Caco-2 (cell line): ENCODE measurements at places on chromosomes 2 and 18. TPM values are rescaled to one million over a fixed set of nuclear protein-coding genes. Genes with fewer than 3 reads are reported as not detected.

DNA sequence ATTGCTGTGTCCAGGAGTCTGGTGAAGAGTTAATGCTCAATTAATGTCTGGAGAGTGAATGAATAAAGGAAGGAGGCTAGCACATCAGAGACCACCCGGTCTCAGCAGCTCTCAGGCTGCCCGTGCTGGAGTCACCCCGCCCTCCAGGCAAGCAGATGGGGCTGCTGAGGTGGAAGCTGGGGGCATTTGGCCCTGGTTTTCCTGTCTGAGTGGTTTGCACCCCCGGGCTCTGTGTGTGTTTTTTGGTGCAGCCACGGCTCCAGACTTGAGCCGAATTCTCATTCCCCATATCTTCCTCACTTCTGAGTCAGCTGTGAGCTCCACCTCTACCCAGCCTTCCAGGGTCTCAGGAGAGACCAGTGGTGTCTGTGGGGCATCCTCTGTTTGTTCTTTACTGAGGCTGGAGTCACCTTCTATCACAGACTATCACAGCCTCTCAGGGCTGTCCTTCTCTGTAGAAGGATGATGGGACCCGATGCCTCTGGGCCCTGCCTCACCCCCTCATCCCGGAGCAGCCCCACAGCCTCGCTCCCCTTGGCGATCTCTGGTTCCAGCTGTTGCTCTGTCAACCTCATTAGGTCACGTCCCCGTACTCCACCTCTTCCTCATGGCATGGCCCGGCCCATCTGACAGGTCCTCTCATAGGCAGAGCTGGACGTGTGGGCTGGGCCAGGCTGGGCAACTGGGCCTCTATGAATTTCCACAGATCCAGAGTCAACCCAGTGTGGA lies 60.8 kb downstream of the HS1BP3 start:
- no peak for DNase-seq

GRCh38 chr2:102303589-102303988 lies 7.8 kb upstream of the IL1RL1 start:
- DNase-seq = no peak

DNA sequence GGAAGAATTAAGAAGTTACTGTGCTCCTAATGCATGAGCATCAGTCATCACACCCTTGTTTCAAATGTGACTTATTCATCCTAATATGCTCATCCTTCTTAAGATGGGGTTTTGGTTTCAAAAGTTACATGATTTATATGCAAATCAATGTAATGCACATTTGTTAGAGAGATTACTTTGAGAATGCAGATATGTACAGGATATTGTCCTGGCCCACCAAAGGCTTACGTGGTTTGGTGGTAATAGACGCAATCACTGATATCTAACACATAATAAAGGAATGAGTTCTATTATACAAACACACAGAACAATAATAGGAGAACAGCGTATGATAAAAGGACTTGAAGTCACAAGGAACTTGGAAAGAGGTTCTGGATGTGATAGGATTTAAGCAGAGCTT lies 11.1 kb upstream of the COL5A2 start:
- DNase-seq = no peak

DNA sequence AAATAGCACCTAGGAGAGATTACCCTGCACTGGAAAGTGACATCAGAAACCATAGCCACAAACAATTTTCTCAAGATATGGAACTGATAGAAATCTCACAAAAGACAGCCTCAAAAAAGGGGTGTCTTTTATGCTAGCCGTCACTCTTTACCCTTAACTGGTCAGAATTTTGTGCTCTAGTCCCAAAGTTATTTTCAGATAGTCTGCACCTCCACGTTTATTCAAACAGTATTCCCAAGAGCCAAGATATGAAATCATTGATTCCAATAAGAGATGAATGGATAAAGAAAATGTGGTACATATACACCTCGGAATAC lies 23.5 kb upstream of the PMAIP1 start:
- DNase-seq = no peak

DNA sequence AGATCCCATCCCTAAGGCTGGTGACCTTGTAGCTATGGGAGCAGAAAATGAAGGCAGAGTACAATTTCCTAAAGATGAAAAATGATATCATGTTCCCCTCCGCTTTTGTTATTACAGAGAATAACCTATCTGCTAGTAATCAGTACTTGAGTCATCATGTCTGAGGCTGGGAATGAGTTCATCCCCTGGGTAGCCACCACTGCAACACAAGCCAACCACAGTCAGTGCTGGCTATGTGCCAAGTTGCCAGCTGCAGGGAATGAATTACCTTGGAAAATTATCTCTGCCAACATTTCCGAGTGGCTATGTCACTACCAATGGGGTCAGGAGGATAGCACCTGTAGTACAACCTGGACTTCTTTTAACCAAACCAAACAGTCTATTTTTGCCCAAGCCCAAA lies 1094.7 kb upstream of the DDX18 start:
- DNase-seq = no peak

DNA sequence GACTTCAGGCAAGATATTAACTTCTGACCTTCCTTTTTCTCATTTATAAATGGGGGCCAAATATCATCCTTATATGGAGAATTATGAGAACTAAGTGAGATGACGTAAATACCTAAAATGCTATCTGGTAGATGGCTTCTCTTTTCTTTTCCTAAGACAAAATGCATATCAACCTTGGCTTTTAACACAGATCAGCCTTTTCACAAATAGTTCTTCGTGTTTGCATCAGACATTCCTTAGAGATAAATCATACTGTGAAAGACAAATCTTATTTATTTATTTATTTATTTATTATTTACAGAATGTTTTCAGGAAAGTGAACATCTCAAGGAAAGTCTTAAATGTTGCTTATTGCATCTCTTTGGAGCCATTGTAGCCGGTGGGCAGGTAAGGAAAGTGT lies 62.8 kb downstream of the NBEAL1 start:
- no peak for DNase-seq

DNA sequence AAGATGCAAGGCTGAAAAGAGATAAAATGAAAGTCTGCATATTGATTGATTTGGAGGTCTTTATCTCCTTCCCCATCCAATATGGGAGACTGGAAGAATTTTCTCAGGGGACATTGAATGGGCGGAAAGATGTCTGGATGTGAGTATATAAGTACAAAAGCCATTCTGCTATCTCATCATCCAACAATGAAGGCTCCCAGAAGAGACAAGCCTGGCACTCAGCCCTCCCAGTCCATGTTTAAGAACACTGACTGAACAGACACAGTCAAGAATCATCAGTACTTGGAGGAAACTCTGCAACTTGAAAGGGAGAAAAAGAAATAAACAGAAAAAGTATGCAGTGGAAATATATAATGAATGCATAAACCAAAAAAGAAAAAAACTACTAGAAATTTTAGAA lies 80.9 kb downstream of the PTRHD1 start:
- DNase-seq = no peak

GRCh38 chr2:126655500-126656430 lies at the start of gene GYPC:
TSS of gene GYPC (plus strand) at chr2:126656158. CDS start at chr2:126656264, 106 bp downstream.
- DNase-seq = no peak

NEU2 gene
- not detected in 2 replicates for total RNA-seq

DNA sequence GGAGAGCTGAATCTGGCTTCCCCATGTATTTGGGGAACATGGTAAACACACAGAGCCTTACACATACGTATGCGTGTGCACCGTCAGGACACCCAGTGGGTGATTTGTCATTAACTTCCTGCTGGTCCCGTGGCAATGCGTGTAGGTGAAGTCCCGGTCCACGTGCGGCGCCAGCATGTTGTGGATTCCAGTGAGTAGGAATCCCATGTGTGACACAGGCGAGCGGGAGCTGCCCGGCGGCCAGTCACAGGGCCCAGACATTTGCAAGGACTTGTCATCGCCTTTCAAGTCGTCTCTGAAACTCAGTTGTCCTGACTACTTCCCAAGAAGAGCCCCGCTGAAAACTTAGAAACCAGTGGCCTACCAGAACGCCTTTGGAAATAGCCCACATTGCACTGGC lies 102.0 kb downstream of the RNF144A start:
- DNase-seq = no peak

- DNase-seq = no peak
These were observed 156.6 kb downstream of the ESCO1 start for GRCh38 chr18:21443776-21444464.

GRCh38 chr2:96691022-96691612 lies 48.6 kb downstream of the FER1L5 start:
- no peak for DNase-seq

- DNase-seq = no peak
These were observed 94.8 kb downstream of the GFPT1 start for GRCh38 chr2:69292256-69292655.
